Caco-2 (cell line): ENCODE measurements at places on chromosomes 2 and 18. TPM values are rescaled to one million over a fixed set of nuclear protein-coding genes. Genes with fewer than 3 reads are reported as not detected.

GRCh38 chr18:6255886-6256285 lies 158.8 kb downstream of the L3MBTL4 start:
- no peak for DNase-seq

GRCh38 chr2:121570036-121570666 lies 39.5 kb downstream of the RNU4ATAC start:
- DNase-seq, result no peak

GRCh38 chr2:241726459-241726858 lies 8.0 kb upstream of the D2HGDH start:
- no peak for DNase-seq

DNA sequence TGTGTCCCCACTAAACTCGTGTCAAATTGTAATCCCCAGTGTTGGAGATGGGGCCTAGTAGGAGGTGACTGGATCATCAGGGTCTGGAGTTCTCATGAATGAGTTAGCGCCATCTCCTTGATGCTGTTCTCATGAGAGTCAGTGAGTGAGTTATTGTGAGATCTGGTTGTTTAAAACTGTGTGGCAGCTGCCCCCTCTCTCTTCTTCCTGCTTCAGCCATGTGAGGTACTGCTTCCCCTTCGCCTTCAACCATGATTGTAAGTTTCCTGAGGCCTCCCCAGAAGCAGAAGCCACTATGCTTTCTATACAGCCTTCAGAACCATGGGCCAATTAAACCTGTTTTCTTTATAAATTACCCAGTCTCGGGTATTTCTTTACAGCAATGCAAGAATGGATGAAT lies 50.4 kb downstream of the AP1S3 start:
- no peak for DNase-seq

GRCh38 chr2:221203125-221203524 lies 369.0 kb downstream of the EPHA4 start:
- DNase-seq, result no peak

- no peak for DNase-seq
Observed at GRCh38 chr2:142848023-142848606, 29.3 kb upstream of the KYNU start.

GRCh38 chr18:23281626-23282436 lies 146.5 kb downstream of the CABLES1 start:
- no peak for DNase-seq

GRCh38 chr18:76285866-76286265 lies 209.2 kb downstream of the ZNF516 start:
- no peak for DNase-seq

DNA sequence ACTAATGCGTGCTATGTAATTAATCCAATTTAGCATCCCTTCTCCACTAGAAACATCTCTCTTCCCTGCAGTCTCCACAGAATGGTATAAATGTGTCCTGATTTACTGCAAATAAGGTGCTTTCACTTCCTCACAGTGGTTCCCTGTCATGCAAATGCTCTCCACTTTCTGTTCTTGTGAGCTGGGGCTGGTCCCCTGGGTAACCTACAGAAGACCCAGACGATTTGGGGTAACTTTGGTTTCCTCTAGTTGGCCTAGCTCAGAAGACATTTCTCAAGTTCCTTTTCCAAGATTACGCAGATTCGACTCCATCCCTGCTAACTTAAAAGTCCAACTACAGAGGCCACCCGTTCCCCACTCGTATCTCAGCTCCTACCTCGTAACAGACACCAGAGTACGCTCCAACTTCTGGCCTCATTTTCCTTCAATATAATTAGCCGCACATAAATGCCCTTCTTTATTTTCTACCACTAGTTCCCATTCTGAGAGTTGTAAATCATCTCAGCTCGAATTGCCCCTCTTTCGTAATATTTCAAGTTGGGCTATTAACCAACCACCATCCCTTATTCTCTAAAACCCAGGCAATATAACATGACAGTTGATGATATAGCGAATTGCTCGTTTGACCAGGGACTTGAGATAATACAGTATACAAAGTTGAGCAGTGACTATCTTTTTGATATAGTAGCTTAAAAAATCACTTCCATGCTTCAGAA lies 28.8 kb upstream of the NEDD4L start:
- DNase-seq, result no peak

DNA sequence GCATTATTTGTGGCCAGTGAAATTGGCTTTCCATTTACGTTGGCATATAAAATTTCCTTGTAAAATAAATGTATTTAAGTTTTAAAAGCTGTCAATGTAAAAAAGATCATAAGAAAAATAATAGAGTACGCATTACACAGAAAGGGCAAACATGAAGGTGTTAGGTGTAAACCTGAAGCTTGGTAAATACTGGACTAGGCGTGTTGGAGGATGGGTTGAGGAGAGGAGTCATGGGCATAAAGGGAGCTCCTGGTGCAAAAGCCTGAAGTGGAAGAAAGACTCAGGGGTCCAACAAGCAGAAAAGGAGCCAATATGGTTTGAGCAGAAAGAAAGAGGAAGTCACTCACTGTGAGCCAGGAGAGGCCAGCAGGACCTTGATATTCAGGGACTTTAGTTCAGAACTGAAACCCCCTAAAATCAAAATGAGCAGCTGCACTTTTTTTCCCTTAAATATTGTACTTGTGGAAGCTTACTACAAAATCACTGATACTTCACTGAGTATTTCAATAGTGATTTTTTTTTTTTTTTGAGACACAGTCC lies 24.4 kb downstream of the SP5 start:
- no peak for DNase-seq

The RGPD5 gene
- total RNA-seq, result 62.0 TPM in 2 replicates

The MC4R gene
- total RNA-seq, result not detected in 2 replicates

The FAM117B gene
- 9.6 and 9.8 TPM in 2 replicates for total RNA-seq

The CYTIP gene
- total RNA-seq, result 0.26 and 1.1 TPM in 2 replicates

The SCN7A gene
- 0.23 and 0.27 TPM in 2 replicates for total RNA-seq

The NTSR2 gene
- total RNA-seq, result not detected in 2 replicates
